Activated naive CD4-positive, alpha-beta T cell treated with anti-CD3 and anti-CD28 coated beads, Interleukin-2, amount 10 ng/mL, durations not matched to agents 7 days and 5 days (primary cell): ENCODE measurements at places on chromosomes 6 and 20.

- no peak for DNase-seq
These were observed 6.8 kb upstream of the SNHG17 start for GRCh38 chr20:38441916-38442315.

DNA sequence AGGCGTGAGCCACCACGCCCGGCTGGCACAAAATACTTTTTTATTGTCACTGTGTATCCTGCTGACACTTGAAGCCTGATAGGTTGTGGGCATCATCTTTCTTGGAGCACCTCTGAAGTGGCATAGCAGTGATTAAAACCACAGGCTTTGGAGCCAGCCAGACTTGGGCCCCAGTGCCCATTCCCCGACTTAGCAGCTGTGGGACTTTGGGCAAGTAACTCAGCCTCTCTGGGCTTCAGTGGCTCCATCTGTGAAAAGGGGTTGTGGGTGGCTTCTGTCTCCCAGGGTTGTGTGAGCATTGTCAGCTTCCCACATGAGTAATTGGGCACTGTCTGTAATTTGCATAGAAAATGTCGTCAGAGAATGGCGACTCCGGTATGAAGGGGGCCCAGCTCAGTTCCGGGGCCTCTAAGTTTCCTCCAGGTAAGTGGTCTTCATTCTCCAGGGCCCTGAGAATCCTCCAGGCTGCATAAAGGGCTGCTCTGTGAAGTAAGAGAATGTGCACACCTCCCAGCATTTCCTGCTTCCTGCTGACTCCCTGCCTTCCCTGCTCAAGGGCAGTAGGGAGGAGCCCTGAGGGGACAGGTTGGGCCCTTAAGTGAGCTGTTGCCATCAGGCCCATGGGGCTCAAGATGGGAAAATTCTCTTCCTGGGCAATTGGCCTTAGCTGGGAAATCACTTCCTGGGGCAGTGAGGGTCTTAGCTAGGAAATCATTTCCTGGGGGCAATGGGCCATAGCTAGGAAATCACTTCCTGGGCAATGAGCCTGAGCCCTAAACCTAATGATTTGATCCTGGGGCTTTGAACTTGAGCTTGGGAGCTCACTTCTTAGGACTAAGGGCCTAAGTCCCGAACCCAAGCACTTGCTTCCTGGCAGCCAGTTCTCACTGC, 27.2 kb downstream of the ARHGAP40 start:
- DNase-seq: no peak

GRCh38 chr6:109373331-109373730, 8.9 kb downstream of the CD164 start:
- DNase-seq: no peak

- DNase-seq: no peak
These were observed 86.7 kb upstream of the NAA20 start for GRCh38 chr20:19930426-19930825.

- no peak for DNase-seq
These were observed 25.5 kb downstream of the DDO start for GRCh38 chr6:110389689-110390382.

GRCh38 chr6:132888701-132889100, 74.3 kb downstream of the RPS12 start:
- no peak for DNase-seq

- no peak for DNase-seq
These were observed 19.3 kb downstream of the CCM2L start for GRCh38 chr20:32029561-32029960.

DNA sequence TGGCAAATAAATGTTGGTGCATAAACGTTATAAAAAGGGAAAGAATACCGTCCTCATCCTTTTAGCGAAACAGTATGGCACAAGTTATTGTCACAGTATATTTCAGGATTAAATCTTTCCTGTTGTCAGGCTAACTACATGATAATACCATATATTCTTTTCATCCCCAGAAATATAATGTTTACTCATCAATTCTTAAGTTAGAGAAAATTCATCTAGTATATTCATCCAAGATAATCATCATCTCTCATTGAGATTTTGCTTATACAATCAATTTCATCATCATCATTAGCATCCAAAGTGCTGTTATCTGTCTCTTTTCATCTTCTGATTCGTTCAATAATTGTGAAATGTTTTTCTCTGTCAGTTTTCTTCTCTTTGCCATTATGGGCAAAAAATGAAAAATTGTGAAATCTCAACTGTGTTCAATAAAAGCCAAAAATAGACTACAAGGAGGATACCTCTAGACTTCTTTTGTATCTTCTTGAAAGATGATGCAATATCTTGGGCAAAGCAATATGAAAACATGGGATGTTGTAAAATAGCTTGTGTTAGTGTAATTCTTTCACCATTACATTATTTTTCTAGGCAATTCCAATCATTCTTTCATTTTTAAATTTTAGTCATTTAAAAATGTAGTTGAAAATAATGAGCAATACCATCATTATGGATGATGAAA, 2.6 kb downstream of the SPACA1 start:
- DNase-seq: no peak

- DNase-seq: no peak
These were observed 43.9 kb upstream of the NOL4L start for GRCh38 chr20:32628960-32629530.

GRCh38 chr6:75012018-75012417, 193.8 kb downstream of the COL12A1 start:
- no peak for DNase-seq
